Activated effector memory CD4-positive, alpha-beta T cell treated with Interleukin-2 at 50 U/mL for 16 hours (primary cell): ENCODE measurements at places on chromosomes 4 and X.

DNA sequence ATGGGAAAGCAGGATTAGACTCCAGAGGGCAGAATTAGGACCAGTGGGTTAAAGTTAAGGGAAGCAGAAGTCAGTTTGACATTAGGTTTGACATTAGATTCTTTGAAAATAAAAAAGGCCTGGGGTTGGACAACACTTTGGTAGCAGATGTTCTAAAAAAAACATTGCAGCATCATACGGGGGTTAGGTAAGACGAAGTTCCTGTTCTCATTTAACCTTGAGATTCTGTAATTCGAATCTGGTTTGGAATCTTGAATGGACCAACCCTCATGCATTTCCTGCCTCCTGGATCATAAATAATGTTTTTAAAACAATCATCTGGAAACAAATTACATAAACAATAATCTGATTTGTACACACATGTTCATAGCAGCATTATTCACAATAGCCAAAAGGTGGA lies 181.0 kb downstream of the SHROOM3 start:
- DNase-seq: no peak

- DNase-seq: no peak
Observed at GRCh38 chrX:24184018-24184417, 34.5 kb downstream of the ZFX start.

DNA sequence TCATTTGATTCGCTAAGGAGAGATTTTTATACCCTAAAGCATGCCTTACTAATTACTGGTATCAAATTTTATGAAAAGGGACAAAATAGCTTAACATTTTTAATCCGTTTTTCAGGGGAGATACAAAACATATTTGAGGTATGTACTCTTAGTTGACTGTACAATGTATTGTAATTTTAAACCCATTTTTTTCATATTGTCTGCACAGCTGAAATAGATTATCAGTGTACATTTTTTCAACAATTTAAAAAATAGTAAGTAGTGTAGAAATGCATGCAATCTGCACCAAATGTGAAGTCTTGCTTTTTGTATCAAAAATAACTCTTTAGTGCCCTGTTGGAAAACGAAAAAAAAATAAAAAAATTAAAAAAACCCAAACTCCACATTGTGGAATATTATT lies 82.2 kb downstream of the TENM3 start:
- DNase-seq: no peak

DNA sequence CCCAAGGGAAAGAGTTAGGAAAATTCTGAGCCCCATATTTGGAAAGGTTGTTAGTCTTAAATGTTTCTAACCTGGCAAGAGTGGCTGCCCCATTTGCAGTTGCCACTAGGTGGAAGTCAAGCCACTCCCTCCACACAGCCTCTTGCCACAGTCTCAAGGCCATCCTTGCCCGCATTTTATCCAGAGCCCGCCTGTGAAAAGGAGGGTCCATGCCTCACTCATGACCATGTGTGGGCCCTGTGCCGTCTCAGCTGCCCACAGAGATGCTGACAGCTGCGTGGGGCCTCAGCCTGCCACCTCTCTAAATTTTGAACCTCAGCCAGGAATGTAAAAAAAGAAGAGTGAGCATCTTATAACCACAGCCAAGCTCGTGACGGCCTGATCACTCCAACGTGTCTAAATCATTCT lies 201.5 kb upstream of the FAM241A start:
- no peak for DNase-seq
